ENCODE measurements at places on chromosomes 6 and 20.

- no peak for DNase-seq
Observed at GRCh38 chr6:170024940-170025339, 265.9 kb downstream of the DLL1 start.

- DNase-seq = no peak
Observed at GRCh38 chr20:54497931-54498718, 22.7 kb downstream of the DOK5 start.

GRCh38 chr20:54203281-54203680 is 4.6 kb upstream of the PFDN4 start:
- no peak for DNase-seq

DNA sequence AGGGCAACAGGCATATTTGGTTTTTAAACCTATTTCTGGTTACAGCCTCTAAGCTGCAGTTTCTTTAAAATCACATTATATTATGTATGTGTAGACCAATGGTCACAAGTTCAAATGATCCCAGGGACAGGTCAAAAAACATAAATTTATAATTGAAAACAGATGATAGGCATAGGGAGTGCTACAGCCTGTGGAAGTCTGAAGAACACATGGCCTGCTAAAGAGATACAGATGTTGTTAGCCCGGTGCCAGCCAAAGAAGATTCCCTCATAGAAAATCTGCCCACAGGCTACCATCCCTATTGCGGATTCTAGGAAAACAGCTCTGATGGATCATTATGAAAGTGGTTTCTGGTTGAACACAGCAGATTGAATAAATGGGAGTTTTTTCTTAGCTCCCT is 65.3 kb downstream of the NRSN1 start:
- DNase-seq = no peak

GRCh38 chr6:5174244-5174643 is 86.5 kb downstream of the LYRM4 start:
- DNase-seq = no peak

DNA sequence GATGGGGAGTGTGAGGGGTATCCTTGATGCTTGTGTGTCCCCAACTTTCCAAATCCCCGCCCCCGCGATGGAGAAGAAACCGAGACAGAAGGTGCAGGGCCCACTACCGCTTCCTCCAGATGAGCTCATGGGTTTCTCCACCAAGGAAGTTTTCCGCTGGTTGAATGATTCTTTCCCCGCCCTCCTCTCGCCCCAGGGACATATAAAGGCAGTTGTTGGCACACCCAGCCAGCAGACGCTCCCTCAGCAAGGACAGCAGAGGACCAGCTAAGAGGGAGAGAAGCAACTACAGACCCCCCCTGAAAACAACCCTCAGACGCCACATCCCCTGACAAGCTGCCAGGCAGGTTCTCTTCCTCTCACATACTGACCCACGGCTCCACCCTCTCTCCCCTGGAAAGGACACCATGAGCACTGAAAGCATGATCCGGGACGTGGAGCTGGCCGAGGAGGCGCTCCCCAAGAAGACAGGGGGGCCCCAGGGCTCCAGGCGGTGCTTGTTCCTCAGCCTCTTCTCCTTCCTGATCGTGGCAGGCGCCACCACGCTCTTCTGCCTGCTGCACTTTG is at the start of gene TNF:
Gene TNF (plus strand): TSS at position 231 of the 567 bp plus-strand sequence. CDS start 177 bp downstream, at position 408.
- no peak for DNase-seq

DNA sequence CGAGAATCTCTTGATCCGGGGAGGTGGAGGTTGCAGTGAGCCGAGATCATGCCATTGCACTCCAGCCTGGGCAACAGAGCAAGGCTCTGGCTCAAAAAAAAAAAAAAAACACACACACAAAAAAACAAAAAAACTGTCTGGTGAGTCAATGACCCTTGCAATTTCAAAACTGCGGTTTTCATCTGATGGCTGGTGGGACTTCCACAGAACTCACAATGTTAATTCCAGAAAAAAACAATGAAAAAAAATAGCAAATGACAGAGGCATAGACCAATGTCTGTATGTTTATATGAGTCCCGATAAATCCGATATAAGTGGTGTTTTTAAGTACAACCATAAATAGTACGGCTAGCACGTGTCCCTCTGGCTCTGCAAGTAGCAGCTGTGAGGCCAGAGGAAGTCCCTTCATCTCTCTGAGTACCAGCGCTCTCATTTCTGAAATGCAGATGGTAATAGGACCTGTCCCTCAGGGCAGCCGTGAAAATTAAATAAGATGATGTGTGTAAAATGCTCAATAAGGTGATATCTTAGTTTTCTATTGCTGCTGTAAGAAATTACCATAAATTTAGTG is 21.9 kb upstream of the PTPN1 start:
- DNase-seq = no peak

- DNase-seq = no peak
Observed at GRCh38 chr20:9255171-9255570, 186.3 kb downstream of the PLCB4 start.

- no peak for DNase-seq
Observed at GRCh38 chr20:32470025-32470861, 112.1 kb downstream of the ASXL1 start.

GRCh38 chr6:53852805-53853204 is 58.0 kb downstream of the LRRC1 start:
- DNase-seq = no peak

DNA sequence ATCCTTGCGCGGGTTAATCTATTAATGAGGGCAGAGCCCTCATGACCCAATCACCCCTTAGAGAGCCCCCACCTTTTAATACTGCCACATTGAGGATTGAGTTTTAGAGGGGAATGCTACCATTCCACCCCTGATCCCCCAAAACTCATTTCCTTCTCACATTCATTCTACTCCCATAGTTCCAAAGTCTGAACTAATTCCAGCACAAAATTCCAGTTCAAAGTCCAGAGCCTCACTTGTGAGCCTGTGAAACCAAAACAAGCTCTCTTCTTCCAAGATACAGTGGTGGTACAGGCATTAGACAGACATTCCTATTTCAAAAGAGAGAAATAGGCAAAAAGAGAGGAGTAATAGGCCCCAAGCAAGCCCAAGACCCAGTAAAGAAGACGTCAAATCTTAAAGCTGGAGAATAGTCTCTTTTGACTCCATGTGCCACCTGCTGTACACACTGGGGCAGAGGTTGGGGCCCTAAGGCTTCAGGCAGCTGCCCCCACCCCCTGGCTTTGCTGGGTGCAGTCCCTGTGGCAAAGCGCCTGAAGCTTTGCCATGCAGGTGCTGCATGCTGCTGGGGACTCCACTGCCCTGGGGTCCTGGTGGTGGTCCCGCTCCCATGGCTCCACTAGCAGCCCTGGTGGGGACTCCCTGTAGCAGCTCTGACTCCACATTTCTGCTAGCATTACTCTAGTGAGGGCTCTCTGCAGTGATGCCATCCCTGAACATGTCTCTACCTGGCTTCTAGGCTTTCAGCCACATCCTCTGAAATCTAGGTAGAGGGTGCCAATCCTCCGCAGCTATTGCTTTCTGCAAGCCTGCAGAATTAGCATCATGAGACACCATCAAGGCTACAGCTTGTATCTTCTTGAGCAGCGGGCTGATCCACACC is 41.3 kb downstream of the RSPH3 start:
- DNase-seq = no peak

- DNase-seq = no peak
Observed at GRCh38 chr6:41372832-41373626, 37.6 kb downstream of the NCR2 start.

GRCh38 chr6:149264629-149265028 is 52.9 kb upstream of the TAB2 start:
- DNase-seq = no peak

- no peak for DNase-seq
Observed at GRCh38 chr6:87628881-87629280, 38.9 kb downstream of the ORC3 start.

- DNase-seq = no peak
Observed at GRCh38 chr6:137307163-137307854, 88.1 kb upstream of the IFNGR1 start.

- no peak for DNase-seq
Observed at GRCh38 chr20:53084408-53084997, 112.3 kb downstream of the TSHZ2 start.

DNA sequence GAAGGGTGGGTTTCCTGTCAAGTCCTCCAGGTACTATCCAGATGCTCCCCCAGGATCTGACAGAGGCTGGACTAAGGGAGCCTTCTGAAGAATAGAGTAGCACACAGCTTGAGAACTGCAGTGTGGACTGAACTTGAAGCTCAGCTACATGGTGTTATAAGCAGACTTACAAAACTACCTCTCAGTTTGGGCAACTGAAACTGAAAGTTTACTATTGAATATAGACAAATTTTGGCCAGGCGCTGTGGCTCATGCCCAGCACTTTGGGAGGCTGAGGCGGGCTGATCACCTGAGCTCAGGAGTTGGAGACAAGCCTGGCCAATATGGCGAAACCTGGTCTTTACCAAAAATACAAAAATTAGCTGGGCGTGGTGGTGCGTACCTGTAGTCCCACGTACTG is 348.5 kb downstream of the PLCB1 start:
- DNase-seq = no peak

GRCh38 chr6:146950351-146950835 is 253.8 kb upstream of the STXBP5 start:
- no peak for DNase-seq

- DNase-seq = no peak
Observed at GRCh38 chr6:137471497-137471896, 22.7 kb downstream of the OLIG3 start.

DNA sequence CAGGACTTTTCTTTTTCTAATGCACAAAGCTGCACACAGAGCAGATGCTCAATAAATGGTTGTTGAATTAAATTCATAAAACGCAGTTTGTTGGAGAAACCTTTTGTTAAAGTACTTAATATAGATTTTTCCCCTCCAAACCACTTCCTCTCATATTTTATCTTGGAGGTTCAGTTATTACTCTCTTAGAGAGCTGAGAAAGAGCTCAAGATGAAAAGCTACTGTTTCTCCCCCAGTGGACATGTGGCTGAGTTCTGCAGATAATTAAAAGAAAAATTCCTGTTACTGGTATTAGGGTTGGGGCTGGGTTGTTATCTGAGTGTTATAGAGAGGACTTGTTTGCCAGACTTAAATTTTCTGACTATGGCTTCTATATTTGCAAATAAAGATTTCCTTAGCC is 294.0 kb downstream of the TBC1D7 start:
- no peak for DNase-seq

GRCh38 chr20:48706116-48706656 is 121.6 kb downstream of the PREX1 start:
- no peak for DNase-seq

- no peak for DNase-seq
Observed at GRCh38 chr6:6771224-6771945, 182.9 kb downstream of the LY86 start.

GRCh38 chr6:5123296-5124143 is 38.4 kb downstream of the PPP1R3G start:
- no peak for DNase-seq

DNA sequence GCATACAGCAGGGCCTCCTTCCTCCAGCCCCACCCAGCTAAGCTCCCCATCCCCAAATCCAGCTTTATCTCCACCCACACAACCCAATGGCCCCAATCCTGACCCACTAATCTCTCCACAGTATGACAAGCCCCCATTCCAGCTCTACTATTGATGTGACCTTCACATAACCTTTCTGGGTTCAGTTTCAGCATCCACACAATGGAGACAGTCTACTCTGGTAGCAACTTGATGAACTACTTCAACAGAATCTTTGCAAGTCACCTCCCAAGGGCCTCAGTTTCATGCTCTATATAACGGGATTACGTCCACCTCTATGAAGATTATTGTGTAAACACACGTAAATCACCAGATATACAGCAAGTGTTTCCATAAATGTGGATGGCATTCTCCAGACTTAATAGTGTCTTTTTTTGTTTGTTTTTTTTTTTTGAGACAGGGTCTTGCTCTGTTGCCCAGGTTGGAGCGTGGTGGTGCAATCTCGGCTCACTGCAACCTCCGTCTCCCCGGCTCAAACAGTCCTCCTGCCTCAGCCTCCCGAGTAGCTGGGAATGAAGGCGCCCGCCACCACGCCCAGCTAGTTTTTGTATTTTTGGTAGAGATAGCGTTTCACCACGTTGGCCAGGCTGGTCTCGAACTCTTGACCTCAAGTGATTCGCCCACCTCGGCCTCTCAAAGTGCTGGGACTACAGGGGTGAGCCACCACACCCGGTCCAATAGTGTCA is 1.4 kb downstream of the AHCY start:
- no peak for DNase-seq

- DNase-seq = no peak
Observed at GRCh38 chr6:105748737-105749161, 337.4 kb upstream of the PRDM1 start.

- DNase-seq = no peak
Observed at GRCh38 chr20:30500829-30501440, 756.5 kb upstream of the DEFB115 start.

DNA sequence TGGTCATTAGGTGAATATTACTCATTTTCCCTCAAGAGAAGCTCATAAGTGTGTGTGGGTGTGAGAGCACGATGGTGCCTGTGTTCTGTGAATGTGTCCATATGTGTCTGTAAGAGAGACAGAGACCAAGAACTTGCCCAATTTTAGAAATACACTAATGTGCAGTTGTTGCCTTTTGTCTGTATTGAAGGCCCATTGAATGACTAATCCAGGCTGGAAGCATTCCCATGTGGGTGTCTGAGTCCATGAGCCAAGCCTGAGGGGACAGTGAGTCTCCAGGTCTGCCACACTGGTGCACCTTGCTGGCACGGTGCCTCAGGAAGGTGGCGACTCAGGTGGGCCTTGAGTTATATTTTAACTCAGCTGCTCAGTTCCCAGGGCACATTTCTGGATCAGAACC is 25.5 kb upstream of the ASXL1 start:
- DNase-seq = no peak

- DNase-seq = no peak
Observed at GRCh38 chr6:152636021-152636608, 1.0 kb downstream of the SYNE1 start.

GRCh38 chr20:3686867-3687321 is 5.1 kb upstream of the ADAM33 start:
- no peak for DNase-seq

DNA sequence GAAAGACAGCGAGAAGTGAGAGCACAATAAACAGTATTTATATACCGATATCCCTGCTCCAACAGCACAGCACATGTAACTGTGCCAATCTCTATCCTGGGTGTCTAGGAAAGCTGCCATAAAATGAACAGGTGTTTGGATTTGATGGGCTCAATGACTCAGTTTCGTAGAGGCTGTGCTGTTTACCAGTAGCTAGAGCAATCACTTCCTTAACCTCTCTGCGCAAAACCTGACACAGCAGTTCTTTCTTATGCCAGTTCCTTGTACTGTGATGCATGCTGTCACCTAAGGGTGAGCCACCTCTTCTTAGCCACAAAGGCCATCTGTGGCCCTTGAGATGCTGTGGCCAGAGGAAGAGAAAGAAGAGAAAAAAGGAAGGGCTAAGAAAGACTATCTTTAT is 59.3 kb downstream of the SHPRH start:
- DNase-seq = no peak

DNA sequence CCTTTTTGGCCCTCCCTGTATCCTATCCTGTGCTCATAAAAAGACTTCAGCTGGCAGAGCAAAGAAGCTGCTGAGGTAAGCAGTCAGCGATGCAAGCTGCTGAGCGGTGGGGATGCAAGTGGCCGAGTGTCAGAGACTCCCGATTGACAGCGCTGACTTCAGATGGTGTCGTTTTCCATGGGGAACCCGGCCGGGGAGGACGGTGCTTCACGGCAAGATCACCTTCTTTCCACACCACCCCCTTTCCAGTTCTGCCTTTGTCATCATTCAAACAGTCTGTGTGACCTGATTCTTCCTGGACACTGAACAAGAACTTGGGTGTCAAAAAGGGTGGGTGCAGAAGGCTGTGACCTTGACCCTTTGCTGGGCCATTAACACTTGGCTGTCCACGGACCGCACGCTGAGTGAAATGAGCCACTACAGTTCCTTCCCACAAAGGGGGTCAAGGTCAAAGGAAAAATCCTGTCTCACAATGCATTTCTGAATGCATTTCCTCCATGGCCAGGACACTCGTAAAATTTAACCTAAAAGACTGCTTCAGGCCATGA is 52.9 kb upstream of the UNC93A start:
- DNase-seq = no peak

Measured in cortex of kidney (tissue), 1 donor.